ENCODE measurements at places on chromosomes 2 and 18.

DNA sequence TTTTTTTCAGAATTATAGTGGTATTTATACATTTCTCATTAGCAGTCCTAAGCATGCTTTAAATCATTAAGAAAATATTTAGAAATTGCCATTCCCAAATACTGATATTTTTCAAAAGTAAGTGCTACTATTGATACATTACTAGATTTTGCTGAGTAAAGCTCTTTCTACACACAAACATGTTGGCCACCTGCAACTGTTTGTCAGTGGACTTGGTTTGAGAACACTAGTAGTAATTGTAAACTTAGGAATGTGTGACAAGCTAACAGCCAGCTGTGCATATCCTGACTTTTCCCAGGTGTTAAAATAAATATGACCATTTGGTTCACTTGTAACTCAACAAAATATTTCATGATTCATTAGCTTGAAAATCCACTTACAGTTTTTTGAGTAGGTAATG, 103.1 kb downstream of the MSTN start:
- DNase-seq, result no peak

- DNase-seq, result no peak
Observed at GRCh38 chr18:3153107-3153704, 66.6 kb downstream of the MYOM1 start.

DNA sequence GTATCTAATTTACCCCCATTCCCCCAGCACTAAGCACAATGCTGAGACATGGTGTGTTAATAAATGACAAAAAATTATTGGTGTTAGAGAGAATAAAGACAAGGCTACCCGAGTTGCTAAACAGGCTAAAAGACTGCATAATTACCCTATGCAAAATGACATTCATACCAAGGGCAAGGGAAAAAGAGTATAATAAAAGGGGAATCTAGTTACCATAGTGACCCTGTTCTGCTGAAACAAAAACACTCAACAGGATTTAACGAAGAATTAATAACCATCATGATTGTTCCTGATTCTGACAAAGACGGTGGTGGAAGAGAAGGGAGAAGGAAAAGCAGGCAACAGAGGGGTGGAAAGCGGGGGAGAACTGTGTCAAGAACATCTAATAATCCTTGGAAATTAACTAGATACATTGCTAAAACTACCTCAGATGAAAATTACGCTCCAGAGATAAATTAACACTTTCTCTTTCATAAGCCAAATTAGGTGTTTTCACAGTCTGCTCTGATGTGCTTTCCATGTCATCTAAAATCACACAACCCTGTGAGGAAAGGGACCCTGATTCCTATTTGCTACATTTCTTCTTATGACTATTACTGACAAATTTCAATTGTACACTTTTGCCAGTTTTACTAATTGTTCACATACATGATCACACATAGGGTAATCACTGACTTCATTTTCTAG, 25.5 kb downstream of the TTR start:
- DNase-seq, result no peak

GRCh38 chr2:231679908-231680284, 28.4 kb upstream of the PTMA start:
- DNase-seq, result no peak

DNA sequence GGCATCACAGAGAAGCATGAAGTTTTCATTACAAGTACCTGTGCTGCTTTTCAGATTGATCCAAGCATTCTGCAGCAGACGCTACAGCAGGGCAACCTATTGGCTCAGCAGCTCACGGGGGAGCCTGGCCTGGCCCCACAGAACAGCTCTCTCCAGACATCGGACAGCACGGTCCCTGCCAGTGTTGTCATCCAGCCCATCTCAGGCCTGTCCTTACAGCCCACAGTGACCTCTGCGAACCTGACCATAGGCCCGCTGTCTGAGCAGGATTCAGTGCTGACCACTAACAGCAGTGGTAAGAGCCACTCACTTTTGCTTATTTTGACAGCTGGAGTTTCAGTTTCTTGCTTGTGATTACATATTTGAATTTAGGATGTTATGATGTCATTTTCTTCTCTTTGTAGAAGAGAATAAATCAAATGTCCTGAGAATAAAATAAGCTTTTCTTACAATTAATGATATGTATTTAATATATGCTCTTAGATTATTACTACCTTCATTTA, 104.9 kb downstream of the ZNF236 start:
- no peak for DNase-seq

- no peak for DNase-seq
Observed at GRCh38 chr18:29418136-29418535, 1241.2 kb upstream of the CDH2 start.

DNA sequence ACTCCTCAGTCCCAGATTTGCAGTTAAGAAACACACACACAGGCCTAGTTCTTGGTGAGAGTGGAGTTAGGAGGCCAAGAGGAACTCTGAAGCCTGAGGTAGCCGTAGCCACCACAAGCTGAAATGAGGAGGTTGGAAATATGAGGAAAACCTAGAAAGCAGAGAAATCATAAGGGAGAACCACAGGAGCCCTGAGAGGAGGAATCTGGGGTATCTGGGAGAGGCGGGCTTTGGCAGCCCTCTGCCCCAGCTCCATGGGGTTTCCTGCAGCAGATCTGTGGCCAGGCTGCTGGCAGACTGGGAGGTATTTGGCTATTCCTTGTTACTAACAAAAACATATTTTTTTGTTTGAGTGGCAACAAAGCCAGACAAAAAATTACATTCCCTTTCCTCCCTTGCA, 11.0 kb downstream of the SOX11 start:
- DNase-seq, result no peak

- DNase-seq, result no peak
Observed at GRCh38 chr18:49739275-49739674, 74.1 kb downstream of the ACAA2 start.

DNA sequence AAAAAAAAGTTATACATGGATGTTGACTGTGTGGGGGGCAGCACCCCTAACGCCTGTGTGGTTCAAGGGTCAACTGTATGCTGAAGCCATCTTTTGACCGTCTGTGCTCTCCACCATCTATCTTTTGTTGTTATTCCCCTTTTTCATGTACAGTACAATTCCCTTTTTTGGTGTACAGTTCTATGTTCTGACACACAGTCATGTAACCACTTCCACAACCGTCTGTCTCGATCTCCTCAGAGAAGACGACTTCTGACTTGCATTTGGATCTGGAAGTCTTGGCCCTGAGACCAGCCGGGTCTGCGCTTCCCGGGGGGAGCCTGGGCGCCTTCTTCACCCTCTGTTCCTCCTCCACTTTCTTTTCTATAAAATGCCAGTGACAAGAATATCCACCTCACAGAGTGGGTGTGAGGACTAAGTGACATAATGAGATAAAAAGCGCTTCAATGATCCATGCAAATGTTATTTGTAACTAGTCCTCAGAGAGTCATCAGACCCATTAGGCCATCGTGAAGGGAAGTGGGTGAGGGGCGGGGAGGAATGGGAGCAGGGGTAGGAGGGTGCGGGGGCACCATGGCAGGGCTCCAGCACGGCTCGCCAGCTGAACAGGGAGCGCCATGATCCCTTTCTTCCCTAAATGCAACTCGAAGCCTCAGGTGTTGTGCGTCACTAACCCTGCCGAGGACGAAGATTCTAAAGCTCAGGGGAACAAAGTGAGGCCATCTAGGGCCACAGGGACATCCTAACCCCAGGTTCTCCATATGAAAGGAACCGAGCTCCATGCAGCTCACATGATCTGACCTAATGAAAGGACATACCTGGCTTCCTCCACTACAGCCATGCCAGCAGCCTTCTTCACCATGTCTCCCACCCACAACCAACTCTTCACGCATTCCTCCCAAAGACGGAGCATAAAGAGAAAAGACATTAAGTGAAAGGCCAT, 16.6 kb downstream of the ADCY3 start:
- DNase-seq, result no peak

DNA sequence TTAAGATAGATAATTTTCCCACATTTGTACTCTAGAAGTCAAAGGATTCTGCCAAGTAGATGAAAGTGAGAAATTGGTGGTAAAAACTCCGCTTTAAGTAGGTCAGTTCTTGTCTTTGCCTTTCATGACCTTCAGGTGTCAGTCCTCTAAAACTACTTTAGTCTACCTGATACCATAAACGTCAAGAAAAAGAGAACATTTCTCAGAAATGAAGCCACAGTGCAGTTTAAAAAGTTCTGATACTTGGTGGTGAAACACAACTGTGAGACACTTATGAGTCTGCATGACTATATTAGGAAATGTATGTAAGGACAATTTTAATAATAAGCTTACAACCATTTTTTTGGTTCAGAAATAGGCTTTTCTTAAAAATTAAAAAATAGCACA, 583.3 kb downstream of the SATB2 start:
- no peak for DNase-seq

- no peak for DNase-seq
Observed at GRCh38 chr2:152874955-152875354, 156.5 kb downstream of the ARL6IP6 start.

DNA sequence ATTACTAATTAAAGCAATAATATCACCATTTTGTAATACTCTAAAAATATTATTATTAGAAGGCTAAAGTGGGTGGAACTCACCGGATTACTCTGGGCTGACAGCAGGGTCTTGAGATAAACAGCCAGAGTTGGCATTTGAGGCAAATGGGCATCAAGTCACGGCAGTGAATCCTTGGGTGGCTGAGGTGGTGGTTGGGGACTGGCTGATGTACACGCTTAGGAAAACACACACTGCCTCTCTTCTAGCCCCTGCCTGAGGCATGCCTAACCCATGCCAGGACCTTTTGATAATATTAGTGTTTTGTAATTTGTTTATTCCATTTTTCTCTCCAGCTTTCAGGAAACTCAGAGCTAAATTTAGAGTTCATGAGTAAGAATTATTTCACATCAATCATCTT, 76.8 kb downstream of the ACKR3 start:
- no peak for DNase-seq

DNA sequence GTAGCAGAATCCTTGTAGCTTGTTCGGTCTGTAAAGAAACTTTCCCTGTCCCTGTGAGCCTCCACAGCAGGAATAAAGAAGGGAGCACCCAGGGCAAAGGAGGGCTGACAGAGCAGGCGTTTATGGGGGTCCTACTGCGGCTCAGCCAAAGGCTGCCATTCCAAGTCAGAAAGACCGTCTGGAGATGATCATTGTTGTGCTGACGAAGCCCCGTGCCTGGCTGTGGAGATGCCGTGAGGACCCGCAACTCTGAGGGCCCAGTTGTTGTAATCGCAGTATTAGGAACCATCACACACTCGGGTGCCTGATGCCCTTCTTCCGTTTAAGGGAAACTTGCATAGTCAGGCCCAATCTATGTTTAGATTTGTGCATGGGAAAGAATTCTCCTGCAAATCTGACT, 16.9 kb upstream of the VWA3B start:
- DNase-seq, result no peak

GRCh38 chr18:63315131-63315662, 4.4 kb downstream of the BCL2 start:
- no peak for DNase-seq

- no peak for DNase-seq
Observed at GRCh38 chr2:102114851-102115497, 27.6 kb upstream of the IL1R1 start.

- peak; percentile 44 for DNase-seq
Observed at GRCh38 chr2:98088261-98088660, 1.3 kb downstream of the VWA3B start.

- no peak for DNase-seq
Observed at GRCh38 chr18:75496151-75496550, 68.6 kb upstream of the SMIM21 start.

- no peak for DNase-seq
Observed at GRCh38 chr18:12119358-12119757, 25.7 kb downstream of the ANKRD62 start.

DNA sequence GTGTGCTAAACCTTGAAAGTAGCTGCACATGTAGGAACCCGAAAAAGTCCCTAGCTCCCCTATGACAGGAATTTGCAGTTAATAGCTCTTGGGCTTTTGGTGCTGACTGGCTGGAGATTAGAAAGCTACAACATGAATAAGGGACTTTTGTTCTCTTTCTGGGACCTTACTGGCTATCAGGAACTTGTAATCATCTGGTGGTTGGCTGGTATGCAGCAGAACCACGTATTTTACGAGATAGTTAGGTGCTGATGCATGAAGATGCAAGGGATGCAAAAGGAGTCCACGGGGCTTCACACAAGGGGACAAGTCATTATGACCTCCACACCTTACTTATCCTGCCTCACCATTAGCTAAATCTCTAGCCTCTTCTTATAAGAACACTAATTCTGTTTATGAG, 190.2 kb upstream of the NRXN1 start:
- DNase-seq, result no peak

DNA sequence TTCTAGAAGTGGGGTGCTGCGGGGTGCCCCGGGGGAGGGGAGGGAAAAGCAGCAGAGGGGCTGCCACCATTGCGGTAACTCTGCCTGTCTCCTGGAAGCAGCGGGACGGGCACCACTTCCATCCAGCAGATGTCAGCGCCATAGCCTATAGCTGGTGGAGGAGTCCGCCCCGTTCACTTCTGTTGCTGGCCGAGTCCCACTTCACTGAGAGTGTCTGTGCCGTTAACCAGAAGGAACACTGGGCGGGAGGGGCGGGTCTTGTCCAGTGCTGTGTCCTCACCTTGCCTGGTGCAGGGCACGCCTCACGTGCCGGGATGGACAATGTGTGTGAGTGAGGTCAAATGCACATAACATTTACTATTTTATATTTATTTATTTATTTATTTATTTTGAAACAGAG, 19.3 kb upstream of the ODC1 start:
- DNase-seq, result no peak

DNA sequence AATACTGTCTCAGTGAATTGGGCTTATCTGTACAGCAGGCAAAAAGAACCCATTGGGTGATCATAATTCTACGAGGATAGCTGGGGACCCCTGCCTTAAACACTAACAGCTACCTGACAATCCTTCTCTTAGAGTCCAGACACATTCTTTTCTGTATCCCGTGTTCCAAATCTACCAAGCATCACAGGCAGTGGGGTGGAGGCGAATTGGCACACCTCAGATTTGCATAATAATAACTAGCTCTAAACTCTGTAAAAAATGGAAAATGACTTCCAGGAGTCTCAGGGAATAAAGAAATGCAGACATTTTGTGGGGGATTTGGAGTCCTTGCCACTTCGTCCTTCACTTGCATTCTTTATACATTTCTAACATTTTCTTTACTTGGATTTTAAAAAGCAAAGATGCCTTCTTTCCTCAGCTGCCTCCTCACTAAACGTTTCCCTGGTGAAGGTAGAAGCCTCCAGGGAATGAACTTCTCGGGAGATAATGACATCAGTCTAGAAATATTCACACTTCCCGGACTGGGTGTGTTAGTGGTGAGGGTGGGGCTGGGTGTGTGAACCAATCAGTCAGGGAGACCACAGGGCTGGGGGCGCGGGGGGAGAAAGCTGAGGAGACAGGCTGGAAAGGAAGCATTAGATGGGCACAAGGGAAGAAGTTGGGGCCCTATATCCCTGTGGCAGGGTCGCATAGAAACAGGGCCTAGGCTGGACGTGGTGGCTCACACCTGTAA, 59.1 kb upstream of the BOD1L2 start:
- no peak for DNase-seq

GRCh38 chr2:213237787-213238186, 46.5 kb upstream of the SPAG16 start:
- DNase-seq, result no peak

GRCh38 chr18:25727281-25727985, 363.0 kb downstream of the SS18 start:
- no peak for DNase-seq

- no peak for DNase-seq
Observed at GRCh38 chr2:17858064-17858463, 20.4 kb upstream of the KCNS3 start.

Data from CD4-positive, alpha-beta T cell treated with Interleukin-15 for 1 hour (primary cell).